Occipital lobe (tissue), 3 donors: ENCODE measurements at places on chromosomes 16 and 17.

DNA sequence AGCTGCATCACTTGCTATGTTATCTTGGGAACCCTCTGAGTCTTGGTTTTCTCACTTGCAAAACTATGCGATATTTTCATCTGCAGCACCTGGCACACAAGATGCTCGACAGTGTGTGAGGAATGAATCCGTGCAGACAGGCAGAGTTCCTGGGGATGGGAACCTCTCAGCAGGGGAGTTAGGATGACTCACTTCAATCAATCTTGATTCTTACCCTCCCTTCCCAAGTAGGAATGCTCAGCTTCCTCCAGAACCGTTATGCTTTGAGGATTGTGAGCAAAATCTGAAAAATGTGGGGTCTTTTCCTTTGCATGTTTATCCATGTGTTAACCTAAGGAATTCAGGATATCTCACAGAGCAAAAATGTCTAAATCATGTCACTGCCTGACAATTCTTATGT lies 68.9 kb upstream of the HNF1B start:
- no peak for DNase-seq

- DNase-seq, result no peak
These were observed 23.4 kb downstream of the SLC25A10 start for GRCh38 chr17:81735264-81736102.

GRCh38 chr17:29037739-29038084 lies 5.2 kb upstream of the PIPOX start:
- no peak for DNase-seq

- peak; percentile 36 for DNase-seq
These were observed 13.5 kb upstream of the ABAT start for GRCh38 chr16:8660841-8661301.

GRCh38 chr17:8408371-8408770 lies 10.7 kb upstream of the RNF222 start:
- DNase-seq, result no peak

- no peak for DNase-seq
These were observed 63.9 kb downstream of the NDEL1 start for GRCh38 chr17:8499614-8500013.

DNA sequence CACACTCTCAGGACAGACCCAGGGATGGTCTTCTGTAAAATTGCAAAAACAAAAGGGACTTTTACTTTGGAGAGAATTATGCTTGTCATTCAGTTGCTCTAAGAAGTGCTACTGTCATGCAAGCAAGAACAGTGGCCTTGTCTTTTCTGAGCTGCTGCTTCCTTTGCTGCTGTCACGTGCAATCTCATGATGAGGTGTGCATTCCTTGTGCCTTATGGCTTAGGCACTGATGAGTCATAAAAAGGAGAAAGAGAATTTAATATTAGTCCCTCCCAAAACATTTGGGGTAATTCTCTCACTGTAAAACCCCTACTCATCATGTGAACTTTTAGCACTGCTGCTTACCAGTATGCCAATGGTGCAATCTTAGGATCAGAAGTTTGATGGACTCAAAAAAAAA lies 2051.3 kb downstream of the TP53TG3F start:
- no peak for DNase-seq

- no peak for DNase-seq
These were observed 55.0 kb downstream of the SNTB2 start for GRCh38 chr16:69241926-69242325.
